Aortic smooth muscle cell (primary cell): ENCODE measurements at places on chromosomes 1 and 21. TPM values are rescaled to one million over a fixed set of nuclear protein-coding genes. Genes with fewer than 3 reads are reported as not detected.

The CFHR1 gene
- total RNA-seq = 0.12 and 0.13 TPM in 2 replicates

The TNFRSF18 gene
- not detected in 2 replicates for total RNA-seq

The PEAR1 gene
- total RNA-seq = 7.8 and 15.9 TPM in 2 replicates

The DNASE2B gene
- not detected in 2 replicates for total RNA-seq

The RPF1 gene
- total RNA-seq = 35.4 and 39.9 TPM in 2 replicates

The OR2M3 gene
- total RNA-seq = not detected in 2 replicates

The GJA8 gene
- total RNA-seq = not detected in 2 replicates

The C1orf116 gene
- under 0.01 TPM in 1 of 2 replicates, not detected in the other for total RNA-seq

The TMEM269 gene
- total RNA-seq = 0.12 TPM in 1 of 2 replicates, not detected in the other

The TNFRSF4 gene
- 0.12 and 0.13 TPM in 2 replicates for total RNA-seq

The ARHGEF16 gene
- total RNA-seq = 0.25 and 0.40 TPM in 2 replicates

The DNM3 gene
- total RNA-seq = 1.1 and 1.2 TPM in 2 replicates

The PIK3CD gene
- 1.1 and 1.5 TPM in 2 replicates for total RNA-seq

The ASTN1 gene
- total RNA-seq = under 0.01 TPM in 1 of 2 replicates, not detected in the other

The IVL gene
- total RNA-seq = not detected in 2 replicates

The OR2T29 gene
- total RNA-seq = 0.06 TPM in 1 of 2 replicates, not detected in the other

The SLC45A1 gene
- 2.2 and 3.0 TPM in 2 replicates for total RNA-seq

The NR0B2 gene
- not detected in 2 replicates for total RNA-seq

The GUK1 gene
- total RNA-seq = 780 and 785 TPM in 2 replicates

The OR2L13 gene
- total RNA-seq = not detected in 2 replicates

The ELAPOR1 gene
- total RNA-seq = under 0.01 and 0.25 TPM in 2 replicates
